CD4-positive, CD25-positive, alpha-beta regulatory T cell (primary cell): ENCODE measurements at places on chromosomes 16 and 17. TPM values are rescaled to one million over a fixed set of nuclear protein-coding genes. Genes with fewer than 3 reads are reported as not detected.
A peak's percentile ranks its signal among the peaks of the same experiment; 100 is the strongest.

DNA sequence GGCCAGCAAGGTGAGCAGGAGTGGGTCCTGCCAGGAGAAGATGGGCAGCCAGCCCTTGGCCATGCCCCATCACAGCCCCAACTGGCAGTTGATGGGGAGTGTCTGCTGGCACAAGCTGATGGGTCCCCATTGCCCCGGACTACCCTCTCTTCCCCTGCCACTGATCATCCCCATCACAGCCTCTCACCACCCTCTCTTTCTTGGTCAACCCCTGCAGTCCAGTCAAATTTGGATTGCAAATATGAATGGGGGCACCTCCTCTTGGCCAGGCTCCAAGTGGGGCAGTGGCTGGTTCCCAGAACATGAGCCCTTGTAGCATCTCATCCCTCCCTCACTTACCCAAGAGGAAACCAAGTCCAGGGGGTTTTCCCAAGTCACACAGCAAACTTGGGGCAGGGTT is 17.4 kb downstream of the SEZ6 start:
- H3K4me3 ChIP-seq, result no peak overlapping the region
- H3K27me3 ChIP-seq, result no peaks in the 10 kb centered on the region
- H3K36me3 ChIP-seq, result no peaks in the 10 kb centered on the region
- H3K4me1 ChIP-seq, result peaks cover 5% of the 10 kb centered on the region

- H3K36me3 ChIP-seq, result no peaks in the 10 kb centered on the region
- H3K27me3 ChIP-seq, result no peaks in the 10 kb centered on the region
- DNase-seq, result no peak
Observed at GRCh38 chr16:11245988-11246387, 10.0 kb downstream of the SOCS1 start.

- no peak for DNase-seq
- no peak overlapping the region for H3K4me3 ChIP-seq
- peaks cover 13% of the 10 kb centered on the region for H3K4me1 ChIP-seq
- H3K36me3 ChIP-seq, result peaks cover 34% of the 10 kb centered on the region
Observed at GRCh38 chr16:8623634-8624033, 2.1 kb downstream of the METTL22 start.

- H3K27ac ChIP-seq, result no peak overlapping the region
- no peak overlapping the region for H3K4me3 ChIP-seq
- no peaks in the 10 kb centered on the region for H3K4me1 ChIP-seq
- no peaks in the 10 kb centered on the region for H3K27me3 ChIP-seq
- no peak for DNase-seq
Observed at GRCh38 chr16:87330646-87331045, 13.5 kb upstream of the C16orf95 start.

DNA sequence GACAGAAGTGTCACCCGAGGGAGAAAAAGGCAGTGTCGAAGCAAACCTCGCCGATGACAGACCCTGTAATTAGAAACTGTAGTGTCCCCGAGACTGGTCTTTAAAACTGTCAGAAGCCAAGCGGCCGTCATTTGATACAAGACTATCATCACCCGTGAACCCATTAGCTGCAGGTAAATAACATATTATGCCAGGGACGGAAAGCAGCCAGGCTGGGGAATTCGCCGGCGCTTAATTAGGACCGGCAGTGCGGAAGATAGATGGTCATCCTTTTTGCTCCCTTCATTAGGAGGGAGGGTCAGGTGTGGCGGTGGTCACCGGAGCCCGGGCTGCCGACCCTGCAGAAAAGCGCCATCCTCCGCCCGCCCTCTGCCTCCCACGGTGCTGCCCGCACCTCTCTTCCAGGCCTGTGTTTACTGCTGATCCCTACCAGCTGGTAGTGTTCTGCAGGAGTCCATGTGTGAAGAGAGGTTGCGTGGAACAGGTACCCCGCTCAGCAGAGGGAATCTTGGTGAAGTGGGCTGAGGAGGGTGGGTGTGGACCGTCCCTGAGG is 109.4 kb upstream of the GSE1 start:
- H3K27ac ChIP-seq, result no peak overlapping the region
- no peaks in the 10 kb centered on the region for H3K4me1 ChIP-seq
- no peak overlapping the region for H3K4me3 ChIP-seq
- DNase-seq, result no peak
- H3K36me3 ChIP-seq, result no peaks in the 10 kb centered on the region

DNA sequence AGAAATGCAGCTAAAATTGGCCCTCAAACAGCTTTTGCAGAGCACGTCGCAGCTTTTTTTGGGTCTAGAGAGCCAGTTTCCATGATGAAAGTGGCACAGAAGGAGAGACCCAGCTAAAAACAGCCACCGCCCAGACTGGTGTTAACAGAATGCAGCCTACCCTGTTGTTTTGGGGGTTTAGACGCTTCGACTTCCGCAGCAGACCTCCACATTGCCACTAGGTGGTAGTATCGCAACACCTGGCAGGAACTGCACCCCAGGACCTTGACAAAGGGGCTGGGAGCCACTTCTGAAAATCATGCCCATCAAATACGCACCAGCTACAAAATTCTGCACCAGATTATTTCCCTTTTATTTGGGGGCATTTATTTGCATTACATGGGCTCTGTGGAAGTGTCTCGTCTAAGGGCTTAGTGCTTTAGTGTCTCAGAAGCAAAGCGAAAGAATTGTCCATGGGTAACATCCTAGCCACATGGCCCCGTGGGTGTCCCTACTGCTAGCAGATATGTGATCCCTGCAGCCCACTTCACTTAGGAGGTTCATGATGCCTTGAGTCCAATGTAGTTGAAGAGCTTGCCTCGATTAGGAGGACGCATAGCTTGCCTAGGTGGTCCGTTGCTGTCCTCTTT is 167.1 kb downstream of the HAPSTR1 start:
- DNase-seq, result no peak
- H3K27ac ChIP-seq, result no peak overlapping the region
- H3K27me3 ChIP-seq, result no peaks in the 10 kb centered on the region

GRCh38 chr16:88856122-88856827 is 472 bp downstream of the GALNS start:
- no peak overlapping the region for H3K4me3 ChIP-seq
- peaks cover 21% of the 10 kb centered on the region for H3K36me3 ChIP-seq
- DNase-seq, result peak; percentile 30
- no peaks in the 10 kb centered on the region for H3K27me3 ChIP-seq

DNA sequence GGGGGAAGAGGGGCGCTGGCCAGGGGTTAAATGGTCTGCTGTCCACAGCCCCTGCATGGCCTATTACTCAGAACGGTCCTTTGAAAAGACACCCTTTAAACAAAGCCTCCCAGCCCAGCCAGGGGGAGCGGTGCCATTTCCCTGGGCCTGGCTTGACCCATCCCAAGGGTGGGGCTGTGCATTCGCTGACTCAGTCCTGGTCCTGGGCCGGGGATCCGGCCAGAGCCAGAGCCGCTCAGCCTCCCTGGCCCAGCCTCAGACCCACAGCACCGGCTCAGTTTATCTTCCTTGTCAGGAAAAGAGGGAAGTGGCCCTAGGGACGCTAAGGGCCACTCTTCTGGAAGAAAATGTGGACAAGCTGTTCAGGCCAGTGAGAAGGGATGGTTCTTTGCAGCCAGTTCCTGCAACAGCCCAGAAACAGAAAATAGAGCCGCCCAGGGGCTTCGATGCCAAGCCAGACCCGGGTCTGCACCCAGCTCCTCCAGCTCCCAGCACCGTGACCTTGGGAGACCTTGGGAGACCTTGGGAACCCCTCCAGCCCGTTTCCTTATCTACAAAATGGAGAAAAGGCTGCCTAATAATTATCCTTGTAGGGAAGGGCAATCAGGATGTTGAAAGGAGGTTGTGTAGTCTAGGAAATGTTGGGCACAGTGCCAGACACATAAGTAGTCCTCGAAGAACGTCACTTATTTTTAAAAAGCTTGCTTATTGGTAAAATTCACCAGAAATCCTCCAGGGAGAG is 82.5 kb downstream of the ZDHHC7 start:
- no peaks in the 10 kb centered on the region for H3K4me1 ChIP-seq
- no peak overlapping the region for H3K27ac ChIP-seq
- H3K4me3 ChIP-seq, result no peak overlapping the region
- DNase-seq, result no peak
- no peaks in the 10 kb centered on the region for H3K27me3 ChIP-seq

- no peak overlapping the region for H3K4me3 ChIP-seq
- H3K36me3 ChIP-seq, result no peaks in the 10 kb centered on the region
- DNase-seq, result no peak
- H3K27me3 ChIP-seq, result no peaks in the 10 kb centered on the region
- H3K27ac ChIP-seq, result no peak overlapping the region
Observed at GRCh38 chr16:64996641-64997040, 125.2 kb downstream of the CDH11 start.

- no peaks in the 10 kb centered on the region for H3K4me1 ChIP-seq
- peaks cover 10% of the 10 kb centered on the region for H3K27me3 ChIP-seq
- DNase-seq, result peak; percentile 51
- H3K36me3 ChIP-seq, result no peaks in the 10 kb centered on the region
- H3K4me3 ChIP-seq, result no peak overlapping the region
- no peak overlapping the region for H3K27ac ChIP-seq
Observed at GRCh38 chr17:48804936-48805411, 12.1 kb downstream of the TTLL6 start.

DNA sequence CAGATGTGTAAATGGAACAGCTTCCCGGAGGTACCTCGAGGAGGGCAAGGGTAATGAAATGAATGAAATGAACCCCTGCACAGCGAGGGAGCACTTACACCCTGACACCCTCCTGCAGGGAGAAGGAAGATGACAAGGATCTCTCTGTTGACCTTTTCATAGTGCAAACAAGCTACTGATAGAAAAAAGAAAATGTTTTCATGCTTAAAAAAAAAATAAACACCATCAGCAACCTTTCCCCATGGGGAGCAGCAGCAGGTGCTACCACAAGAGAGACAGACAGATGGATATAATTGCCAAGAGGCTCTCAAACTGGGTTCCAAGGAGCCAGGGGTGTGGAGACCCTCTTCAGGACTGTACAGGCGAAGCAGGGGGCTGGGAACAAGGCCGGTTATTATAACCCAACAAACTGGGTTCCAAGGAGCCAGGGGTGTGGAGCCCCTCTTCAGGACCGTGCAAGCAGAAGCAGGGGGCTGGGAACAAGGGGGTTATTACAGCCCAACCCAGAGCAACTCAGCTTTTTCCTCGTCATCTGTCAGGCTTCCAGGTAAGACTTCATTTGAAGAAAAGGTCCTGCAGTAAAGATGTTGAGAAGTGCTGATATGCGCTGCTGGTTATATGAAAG is 718 bp upstream of the RPH3AL start:
- H3K4me3 ChIP-seq, result no peak overlapping the region
- no peaks in the 10 kb centered on the region for H3K4me1 ChIP-seq
- no peak for DNase-seq
- H3K27me3 ChIP-seq, result no peaks in the 10 kb centered on the region
- H3K27ac ChIP-seq, result no peak overlapping the region

DNA sequence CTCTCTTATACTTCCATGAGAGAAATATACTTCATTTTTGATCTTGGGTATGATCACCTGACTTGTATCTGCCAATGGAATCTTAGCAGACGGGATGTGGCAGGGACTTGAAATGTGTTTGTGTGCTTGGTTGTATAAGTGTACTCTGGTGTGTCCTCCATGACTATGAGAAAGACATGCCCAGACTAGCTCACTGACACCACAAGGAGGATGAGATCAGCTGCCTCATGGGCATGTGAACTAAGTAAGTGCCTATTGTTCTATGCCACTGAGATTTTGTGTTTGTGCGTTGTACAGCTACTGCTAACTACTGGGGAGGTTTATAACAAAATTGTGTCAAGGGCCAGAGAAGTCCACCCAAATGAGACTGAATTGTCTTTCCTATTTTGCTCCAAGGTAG is 402.2 kb upstream of the SALL1 start:
- H3K27me3 ChIP-seq, result no peaks in the 10 kb centered on the region
- H3K36me3 ChIP-seq, result no peaks in the 10 kb centered on the region
- no peaks in the 10 kb centered on the region for H3K4me1 ChIP-seq
- no peak overlapping the region for H3K27ac ChIP-seq
- DNase-seq, result no peak
- H3K4me3 ChIP-seq, result no peak overlapping the region

DNA sequence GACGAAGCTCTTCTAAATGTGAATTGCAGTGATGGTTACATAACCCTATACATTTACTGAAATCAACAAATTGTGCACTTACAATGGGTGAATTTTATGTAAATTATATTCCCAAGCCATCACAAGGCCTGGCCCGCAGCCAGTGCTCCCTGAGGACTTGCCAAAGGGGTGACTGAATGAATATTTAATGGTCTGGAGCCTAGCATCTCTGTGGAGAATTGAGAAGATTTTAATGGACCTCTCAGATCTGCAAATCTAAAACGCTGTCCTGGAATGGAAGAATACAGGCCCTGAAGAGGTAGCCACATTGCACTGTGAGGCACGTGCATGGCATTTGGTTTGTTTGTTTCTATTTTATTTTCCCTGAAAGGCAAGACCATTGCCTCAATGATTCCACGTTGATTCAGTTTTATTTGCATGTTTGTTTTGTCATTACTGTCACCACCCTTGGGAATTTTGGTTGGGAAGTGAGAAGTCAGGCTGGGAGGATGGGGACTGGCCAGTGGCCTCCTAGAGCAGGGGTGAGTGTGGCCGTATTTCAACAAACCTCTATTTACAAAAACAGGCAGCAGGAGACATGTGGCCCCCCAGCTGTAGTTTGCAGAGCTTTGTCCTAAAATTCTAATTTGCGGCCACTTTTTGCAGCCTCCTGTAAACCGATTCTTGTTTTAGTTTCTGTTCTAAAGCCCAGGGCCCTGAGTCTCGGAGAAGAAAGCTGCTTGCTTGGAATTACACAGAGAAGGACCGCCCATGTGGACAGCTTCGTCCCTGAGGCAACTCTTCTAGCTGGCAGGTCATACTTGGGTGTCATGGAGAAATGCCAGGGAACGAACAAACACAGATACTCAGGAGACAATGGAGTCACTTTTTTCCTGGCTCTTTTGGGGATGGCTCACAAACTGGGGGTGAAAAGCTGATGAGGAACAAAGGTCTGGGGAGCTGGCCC is 40.5 kb upstream of the GCSH start:
- H3K36me3 ChIP-seq, result no peaks in the 10 kb centered on the region
- H3K27me3 ChIP-seq, result no peaks in the 10 kb centered on the region
- H3K27ac ChIP-seq, result no peak overlapping the region
- no peak overlapping the region for H3K4me3 ChIP-seq
- H3K4me1 ChIP-seq, result no peaks in the 10 kb centered on the region

GRCh38 chr17:74962622-74963394 is 9.8 kb downstream of the HID1 start:
- DNase-seq, result no peak
- H3K36me3 ChIP-seq, result no peaks in the 10 kb centered on the region
- no peak overlapping the region for H3K4me3 ChIP-seq
- peaks cover 5% of the 10 kb centered on the region for H3K4me1 ChIP-seq

Gene MMP2
- polyA plus RNA-seq, result not detected

Gene CES1
- polyA plus RNA-seq, result not detected

Gene DCUN1D3
- 0.52 TPM for polyA plus RNA-seq

Gene ITGAX
- polyA plus RNA-seq, result 0.47 TPM

Gene AXIN2
- polyA plus RNA-seq, result 3.9 TPM

Gene CNTNAP4
- polyA plus RNA-seq, result not detected

Gene NDE1
- polyA plus RNA-seq, result 41.9 TPM

Gene KCNAB3
- not detected for polyA plus RNA-seq

Gene ACSM2A
- polyA plus RNA-seq, result not detected

Gene CALB2
- polyA plus RNA-seq, result not detected

Gene MPP2
- polyA plus RNA-seq, result not detected
